Ovary (tissue), 10 donors: ENCODE measurements at places on chromosomes 16 and 17. TPM values are rescaled to one million over a fixed set of nuclear protein-coding genes. Genes with fewer than 3 reads are reported as not detected.

FBXW10 gene
- 0.20 TPM for total RNA-seq

MT3 gene
- 4.8 TPM for total RNA-seq

GHDC gene
- 25.5 TPM for total RNA-seq

HYDIN gene
- 3.6 TPM for total RNA-seq

EIF5A gene
- total RNA-seq = 302 TPM

CTRB1 gene
- not detected for total RNA-seq

PRSS21 gene
- total RNA-seq = 1.0 TPM

ETV4 gene
- not detected for total RNA-seq

TBC1D3 gene
- total RNA-seq = not detected

- no peak overlapping the region for H3K27ac ChIP-seq
- peaks cover 3% of the 10 kb centered on the region for H3K4me1 ChIP-seq
- peak; percentile 89 for DNase-seq
These were observed 217.8 kb downstream of the SPECC1 start for GRCh38 chr17:20226814-20227482.

DNA sequence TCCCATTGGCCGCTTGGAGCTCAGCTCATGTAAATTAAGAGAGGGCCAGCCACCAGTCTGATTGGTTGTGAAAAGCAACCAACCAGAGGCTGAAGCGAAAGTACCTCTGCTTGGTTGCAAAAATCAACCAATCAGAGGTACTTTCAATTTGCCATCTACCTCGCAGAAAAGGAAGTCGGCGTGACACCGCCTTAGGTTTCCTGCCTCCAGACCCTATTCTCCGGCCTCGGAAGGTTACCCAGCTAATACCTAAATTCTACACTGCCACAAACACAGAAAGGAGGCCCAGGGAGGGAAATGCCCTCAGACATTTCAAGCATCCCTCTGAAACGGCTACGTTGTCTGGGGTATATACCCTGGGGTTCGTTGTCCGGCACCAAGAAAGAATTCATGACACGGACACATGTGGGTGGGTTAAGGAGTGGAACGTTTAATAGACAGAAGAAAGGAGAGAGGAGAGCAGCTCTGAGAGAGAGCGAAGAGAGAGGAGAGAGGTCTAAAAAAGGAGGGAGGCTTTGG, 481.3 kb downstream of the TMEM114 start:
- H3K36me3 ChIP-seq = no peaks in the 10 kb centered on the region
- H3K4me1 ChIP-seq = no peaks in the 10 kb centered on the region

- H3K36me3 ChIP-seq = no peaks in the 10 kb centered on the region
- no peaks in the 10 kb centered on the region for H3K4me1 ChIP-seq
- no peak overlapping the region for H3K4me3 ChIP-seq
- DNase-seq = no peak
These were observed 7.1 kb downstream of the MIEN1 start for GRCh38 chr17:39722965-39723848.

- DNase-seq = no peak
- no peaks in the 10 kb centered on the region for H3K36me3 ChIP-seq
- no peak overlapping the region for H3K27ac ChIP-seq
- no peak overlapping the region for H3K4me3 ChIP-seq
These were observed 43.6 kb downstream of the RPA1 start for GRCh38 chr17:1873418-1873817.

DNA sequence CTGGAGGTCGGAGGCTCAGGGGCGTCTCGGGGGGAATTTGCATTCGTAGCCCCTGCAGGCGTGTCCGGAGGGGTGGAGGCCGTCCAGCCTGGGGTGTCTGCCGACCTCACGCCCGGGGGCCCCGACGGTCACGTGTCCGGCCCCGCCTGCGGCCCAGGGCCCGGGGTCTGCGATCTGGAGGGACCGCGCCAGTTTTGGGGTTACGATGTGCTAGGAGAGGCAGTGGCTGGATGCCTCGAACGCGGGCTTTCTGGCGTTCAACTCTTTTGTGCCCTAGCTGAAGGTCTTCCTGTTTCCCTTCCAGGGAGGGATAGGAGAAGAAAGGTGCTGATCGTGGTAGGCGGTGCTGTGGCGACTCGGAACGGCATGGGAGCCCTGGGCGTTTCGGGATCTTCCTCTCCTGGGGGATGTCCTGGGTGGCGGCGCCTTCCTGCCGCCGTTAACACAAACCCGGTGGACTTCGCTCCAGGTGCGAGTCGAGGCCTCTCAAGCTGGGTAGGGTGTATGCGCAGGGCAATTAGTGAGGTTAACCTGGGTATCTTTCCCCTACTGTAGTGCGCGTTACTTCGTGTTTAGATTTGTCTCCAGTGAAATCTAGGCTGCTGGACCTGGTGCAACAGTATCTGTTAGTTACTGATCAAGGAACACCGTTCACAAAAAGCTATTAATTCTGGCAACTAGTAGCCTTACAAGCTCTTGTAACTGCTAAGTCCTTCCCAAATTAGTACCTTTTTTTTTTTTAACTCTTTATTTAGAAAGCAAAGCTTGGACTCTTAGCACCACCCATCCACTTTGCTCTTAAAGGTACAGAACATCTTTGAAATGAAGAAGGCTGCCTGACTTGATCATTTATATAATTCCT, 1.3 kb downstream of the AKAP1 start:
- H3K27me3 ChIP-seq = no peaks in the 10 kb centered on the region

DNA sequence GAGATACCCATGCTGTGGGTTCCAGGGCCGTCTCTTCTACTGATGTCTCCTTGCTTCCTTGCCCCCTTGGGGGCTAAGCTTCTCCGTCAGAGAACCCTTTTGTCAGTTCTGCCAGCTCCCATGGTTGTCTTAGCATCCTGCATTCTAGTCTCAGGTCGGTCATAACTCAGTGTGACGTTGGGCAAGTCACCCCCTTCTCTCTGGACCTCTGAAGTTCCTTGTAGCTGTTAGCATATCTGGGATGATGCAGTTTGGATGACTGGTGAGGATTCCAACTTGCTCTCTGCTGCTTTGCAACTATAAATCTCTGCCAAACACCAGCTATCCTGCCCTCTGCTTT, 8.9 kb upstream of the MYL4 start:
- H3K4me1 ChIP-seq = peaks cover 6% of the 10 kb centered on the region
- H3K27ac ChIP-seq = no peak overlapping the region
- no peaks in the 10 kb centered on the region for H3K36me3 ChIP-seq
- H3K27me3 ChIP-seq = no peaks in the 10 kb centered on the region
- DNase-seq = no peak

GRCh38 chr17:82385559-82386254, 14.1 kb downstream of the UTS2R start:
- no peaks in the 10 kb centered on the region for H3K27me3 ChIP-seq
- H3K36me3 ChIP-seq = no peaks in the 10 kb centered on the region
- H3K4me1 ChIP-seq = peaks cover 1% of the 10 kb centered on the region
- DNase-seq = peak; percentile 30

- H3K27ac ChIP-seq = no peak overlapping the region
- no peak overlapping the region for H3K4me3 ChIP-seq
- no peaks in the 10 kb centered on the region for H3K4me1 ChIP-seq
- H3K27me3 ChIP-seq = no peaks in the 10 kb centered on the region
These were observed 180.1 kb downstream of the PARN start for GRCh38 chr16:14449790-14450480.

- H3K4me1 ChIP-seq = no peaks in the 10 kb centered on the region
- no peak for DNase-seq
- H3K4me3 ChIP-seq = no peak overlapping the region
- H3K27ac ChIP-seq = no peak overlapping the region
- no peaks in the 10 kb centered on the region for H3K36me3 ChIP-seq
- no peaks in the 10 kb centered on the region for H3K27me3 ChIP-seq
These were observed 825.1 kb upstream of the EEF2KMT start for GRCh38 chr16:5922686-5923085.

GRCh38 chr16:69253870-69254341, 57.2 kb upstream of the VPS4A start:
- no peak overlapping the region for H3K27ac ChIP-seq
- H3K4me3 ChIP-seq = no peak overlapping the region
- H3K36me3 ChIP-seq = no peaks in the 10 kb centered on the region

- no peak overlapping the region for H3K4me3 ChIP-seq
- no peak for DNase-seq
- no peak overlapping the region for H3K27ac ChIP-seq
- no peaks in the 10 kb centered on the region for H3K4me1 ChIP-seq
These were observed 4.4 kb downstream of the CRLF3 start for GRCh38 chr17:30819971-30820705.

- H3K4me1 ChIP-seq = peaks cover 25% of the 10 kb centered on the region
- DNase-seq = peak; percentile 79
- no peaks in the 10 kb centered on the region for H3K27me3 ChIP-seq
- H3K27ac ChIP-seq = peak overlapping the region; percentile 82
These were observed 63.6 kb downstream of the SMG6 start for GRCh38 chr17:2239882-2240430.

- H3K36me3 ChIP-seq = no peaks in the 10 kb centered on the region
- no peaks in the 10 kb centered on the region for H3K4me1 ChIP-seq
- H3K27me3 ChIP-seq = no peaks in the 10 kb centered on the region
- no peak for DNase-seq
- no peak overlapping the region for H3K4me3 ChIP-seq
These were observed 46.1 kb upstream of the ACSF3 start for GRCh38 chr16:89047331-89048089.
